ENCODE measurements at places on chromosomes 3 and 15.
A peak's percentile ranks its signal among the peaks of the same experiment; 100 is the strongest.

- DNase-seq = peak; percentile 49
Observed at GRCh38 chr3:72482589-72483321, 365.5 kb downstream of the SHQ1 start.

GRCh38 chr3:28316226-28316625 is 32.3 kb upstream of the ZCWPW2 start:
- no peak for DNase-seq

DNA sequence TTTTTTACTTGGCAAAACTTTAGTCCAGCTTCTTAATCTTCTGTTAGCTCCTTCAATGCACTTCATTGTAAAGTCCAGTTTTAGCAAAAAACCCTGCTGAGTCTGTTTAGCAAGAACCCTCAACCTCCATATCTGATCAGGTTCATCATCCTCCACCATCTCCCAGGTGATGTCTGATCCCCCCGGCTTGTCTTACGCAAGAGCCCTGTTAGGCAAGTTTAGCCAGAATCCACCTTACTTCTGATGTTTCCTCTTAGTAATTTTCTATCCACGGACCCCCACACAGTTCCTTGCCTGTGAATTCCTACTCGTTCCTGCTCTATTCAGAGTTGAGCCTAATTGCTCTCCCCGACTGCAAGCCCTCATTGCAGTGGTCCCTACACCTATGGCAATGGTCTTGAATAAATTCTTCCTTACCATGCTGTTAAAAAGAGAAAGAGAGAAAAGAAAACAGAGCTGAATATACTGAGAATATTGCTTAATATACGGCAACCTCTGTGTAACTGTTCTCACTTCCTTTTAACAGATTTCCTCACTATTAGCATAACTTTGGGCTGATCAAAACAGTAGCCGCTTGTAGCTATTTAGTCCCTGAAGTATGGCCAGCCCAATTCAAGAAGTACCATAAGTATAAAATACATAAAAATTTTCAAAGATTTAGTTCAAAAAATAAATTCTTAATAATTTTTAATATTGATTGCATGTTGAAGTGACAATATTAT is 78.7 kb upstream of the MME start:
- no peak for DNase-seq

DNA sequence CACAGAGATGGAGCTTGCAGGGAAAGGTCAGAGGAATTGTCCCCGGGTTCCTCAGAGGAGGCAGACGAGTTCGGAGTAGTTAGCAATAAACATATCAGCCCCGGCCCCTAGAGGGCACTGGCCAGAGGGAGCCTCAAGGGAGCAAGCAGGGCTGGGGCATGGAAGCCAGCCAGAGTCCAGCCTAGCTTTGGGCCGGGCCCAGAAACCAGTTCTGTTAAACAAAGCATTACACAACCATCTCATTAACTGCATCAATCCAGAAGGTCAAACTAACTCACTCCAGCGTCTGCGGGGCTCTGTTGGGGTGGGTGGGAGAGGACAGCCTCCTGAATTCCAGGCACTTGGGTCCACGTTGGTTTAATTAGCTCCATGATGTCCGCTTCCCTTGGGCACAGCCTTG is 41.0 kb upstream of the IREB2 start:
- no peak for DNase-seq

- no peak for DNase-seq
Observed at GRCh38 chr3:191696348-191696747, 235.4 kb downstream of the PYDC2 start.

- peak; percentile 67 for DNase-seq
Observed at GRCh38 chr15:40338041-40338657, 2.6 kb downstream of the CCDC9B start.

- no peak for DNase-seq
Observed at GRCh38 chr15:78272776-78273175, 8.4 kb downstream of the DNAJA4 start.

DNA sequence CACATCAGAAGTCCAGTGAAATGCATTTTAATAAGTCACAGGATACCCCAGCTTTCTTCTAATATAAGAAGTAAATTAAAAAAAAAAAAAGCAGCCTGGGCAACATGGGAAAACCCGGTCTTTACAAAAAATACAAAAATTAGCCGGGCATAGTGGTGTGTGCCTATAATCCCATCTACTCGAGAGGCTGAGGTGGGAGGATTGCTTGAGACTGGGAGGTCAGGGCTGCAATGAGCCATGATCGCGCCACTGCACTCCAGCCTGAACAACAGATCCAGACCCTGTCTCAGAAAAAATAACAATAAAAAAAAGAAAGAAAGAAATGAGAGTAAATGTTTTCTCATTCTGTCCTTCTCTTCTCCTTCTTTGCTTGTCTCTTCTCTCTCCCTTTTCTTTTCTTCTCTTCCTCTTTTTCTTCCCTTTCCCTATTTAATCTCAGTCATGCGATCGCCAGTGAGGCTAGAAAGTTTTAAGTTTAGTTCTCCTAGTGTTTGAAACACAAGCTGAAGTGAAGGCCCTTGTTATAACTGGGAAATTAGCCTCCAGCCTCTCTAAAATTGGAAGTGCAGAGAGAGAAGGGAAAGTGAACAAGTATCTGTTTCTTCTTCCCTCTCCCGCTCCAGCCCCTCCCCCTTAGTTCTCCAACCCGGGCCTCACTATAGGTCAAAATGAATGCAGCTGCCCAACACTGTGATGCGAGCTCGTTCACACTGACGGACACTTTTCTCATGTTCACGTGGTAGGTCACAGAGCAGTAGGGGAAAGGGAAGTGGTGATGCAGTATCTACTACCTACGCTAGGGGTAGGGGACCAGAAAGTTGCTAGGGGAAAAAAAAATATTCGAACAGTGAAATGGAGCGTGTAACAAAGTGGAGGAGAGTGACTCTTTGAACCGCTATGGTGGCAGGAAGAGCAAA is 23.5 kb upstream of the TSC22D2 start:
- peak; percentile 20 for DNase-seq

DNA sequence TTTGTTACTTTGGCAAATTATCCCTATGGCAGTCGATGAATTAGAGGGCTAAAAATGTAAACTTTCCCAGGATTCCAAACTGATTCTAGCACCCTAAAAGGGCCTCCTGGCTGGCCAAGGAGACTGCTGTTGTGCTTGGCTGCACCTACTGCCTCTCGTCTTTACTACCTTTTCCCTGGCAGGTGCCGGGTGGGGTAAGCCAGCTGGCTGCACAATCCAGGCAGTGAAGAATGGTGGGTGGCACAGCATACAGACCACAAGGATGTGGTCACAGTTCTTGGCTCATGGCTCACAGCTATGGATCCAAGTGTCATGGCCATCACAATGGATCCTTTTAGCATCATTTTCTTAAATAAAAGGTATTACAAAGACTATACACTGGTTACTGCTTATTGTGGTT is 20.7 kb upstream of the SLC25A26 start:
- DNase-seq = no peak

GRCh38 chr3:46470831-46471230 is 6.1 kb upstream of the LTF start:
- DNase-seq = no peak

DNA sequence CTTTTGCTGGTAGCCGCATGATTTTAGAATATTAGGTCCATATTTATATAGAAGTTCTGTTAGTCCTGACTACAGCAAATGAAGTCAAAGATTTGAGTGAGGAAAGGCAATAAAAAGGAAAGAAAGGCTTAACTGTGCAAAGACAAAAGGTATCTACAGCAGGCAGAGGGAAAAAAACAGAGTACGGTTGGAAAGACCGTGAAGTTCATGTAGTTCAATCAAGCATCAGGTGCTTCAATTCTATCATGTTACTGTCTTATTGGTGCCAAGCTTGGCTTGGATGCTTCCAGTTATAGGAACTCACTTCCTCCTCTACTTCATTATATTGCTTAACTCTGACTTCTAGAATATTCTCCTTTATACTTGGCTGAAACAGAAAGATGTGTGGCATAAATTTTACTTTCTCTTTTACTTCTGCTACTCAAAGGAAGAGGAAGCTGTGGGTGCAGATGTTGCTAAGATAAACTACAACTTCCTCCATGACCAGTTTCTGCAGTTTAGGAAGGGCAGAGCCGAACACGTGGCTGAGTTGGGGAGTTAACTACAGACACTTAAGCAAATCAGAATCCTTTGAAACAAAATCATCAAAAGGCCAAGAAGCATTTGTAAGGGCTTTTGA is 72.6 kb upstream of the ZBED2 start:
- peak; percentile 45 for DNase-seq

GRCh38 chr3:130609166-130609979 is 92.4 kb downstream of the COL6A6 start:
- DNase-seq = no peak

GRCh38 chr15:91949361-91949760 is 95.9 kb downstream of the SLCO3A1 start:
- DNase-seq = no peak

DNA sequence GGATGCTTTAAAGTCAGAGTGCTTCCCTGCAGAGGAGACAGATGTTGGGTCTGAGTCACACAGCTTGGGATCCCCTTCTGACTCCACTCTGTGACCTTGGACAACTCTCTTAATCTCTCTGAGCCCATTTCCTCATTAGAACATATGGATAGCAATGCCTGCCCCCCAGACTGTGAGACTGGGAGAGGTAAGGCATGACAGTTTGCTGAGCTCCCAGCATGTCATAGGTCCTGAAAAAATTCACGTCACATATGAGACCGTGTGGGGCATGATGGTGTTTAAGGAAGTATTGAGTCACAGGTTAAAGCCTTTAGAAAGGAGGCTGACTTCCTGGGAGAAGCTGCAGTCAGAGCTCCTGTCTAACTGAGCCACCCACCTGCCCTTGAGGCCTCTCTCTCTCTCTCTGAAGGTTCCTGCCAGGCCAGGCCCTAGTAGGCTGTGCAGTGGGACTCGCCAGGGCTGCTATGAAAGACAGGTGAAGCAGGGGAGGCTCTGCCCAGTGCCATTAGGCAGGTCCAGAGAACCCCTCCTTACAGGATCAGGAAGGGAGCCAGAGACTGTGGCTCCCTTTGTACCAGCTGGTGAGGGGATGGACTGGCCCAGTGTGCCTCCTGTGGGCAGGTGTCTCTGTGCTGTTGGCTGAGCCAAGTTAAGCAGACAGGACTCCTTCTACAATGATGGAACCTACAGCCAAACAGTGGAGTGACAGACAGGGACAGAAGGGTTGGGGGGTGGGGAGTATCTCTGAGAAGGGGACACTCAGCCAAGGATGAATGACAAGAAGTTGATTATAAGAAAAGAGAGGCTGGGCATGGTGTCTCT is 19.5 kb upstream of the DOCK3 start:
- no peak for DNase-seq

DNA sequence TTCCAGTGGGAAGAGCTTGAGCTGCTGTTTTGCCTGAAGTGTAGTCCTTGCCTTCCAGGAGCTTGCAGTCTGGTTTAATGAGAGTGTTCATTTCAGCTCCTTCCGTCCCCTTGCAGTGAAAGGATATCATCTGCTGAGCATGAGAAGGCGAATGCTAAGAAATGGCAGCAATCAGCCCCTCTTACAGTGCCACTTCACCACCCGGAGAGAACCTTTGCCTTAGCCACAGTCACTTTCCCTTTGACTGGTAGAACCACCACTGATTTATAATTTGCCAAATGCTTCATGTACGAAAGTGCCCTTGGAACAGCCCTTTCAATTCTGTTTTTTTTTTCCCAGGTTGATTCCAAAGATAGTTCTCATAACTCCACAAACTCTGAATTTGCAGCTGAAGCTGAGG is 11.5 kb downstream of the TATDN2 start:
- DNase-seq = no peak

DNA sequence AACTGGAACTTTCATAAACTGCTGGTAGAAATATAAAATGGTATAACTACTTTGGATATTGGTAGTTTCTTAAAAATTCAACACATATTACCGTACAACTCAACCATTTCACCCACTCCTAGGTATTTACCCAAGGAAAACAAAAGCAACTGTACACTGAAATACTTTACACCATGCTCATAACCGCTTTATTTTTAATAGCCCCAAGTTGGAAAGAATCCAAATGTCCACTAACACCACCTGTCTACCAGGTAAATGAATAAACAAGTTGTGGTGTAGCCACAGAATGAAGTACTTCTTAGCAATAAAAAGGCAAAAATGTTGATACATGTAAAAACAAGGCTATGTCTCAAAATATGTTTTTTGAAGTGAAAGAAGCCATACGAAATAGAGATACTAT is 215.9 kb upstream of the PEX5L start:
- DNase-seq = no peak

GRCh38 chr3:142853270-142854168 is 35.4 kb downstream of the PCOLCE2 start:
- DNase-seq = no peak

- peak; percentile 40 for DNase-seq
Observed at GRCh38 chr3:108124337-108125152, 33.7 kb upstream of the CD47 start.

DNA sequence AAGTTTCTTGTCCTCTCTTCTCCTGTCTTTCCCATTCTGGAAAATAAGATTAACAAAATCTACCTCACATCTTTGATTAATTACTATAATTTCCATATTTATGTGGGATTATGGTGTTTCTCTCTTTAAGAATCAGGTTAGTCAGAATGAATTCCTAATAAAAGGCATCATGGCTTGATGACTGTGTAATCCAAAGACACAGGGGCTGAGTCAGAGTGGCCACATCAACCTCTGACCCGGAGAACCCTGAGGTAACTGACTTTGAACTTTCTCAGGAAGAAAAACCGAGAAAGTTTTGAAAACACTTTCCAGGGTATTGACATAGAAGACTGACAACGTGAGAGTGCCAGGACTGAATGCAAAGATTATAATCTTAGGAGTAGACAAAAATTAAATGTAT is 170.3 kb upstream of the MCTP2 start:
- DNase-seq = no peak

DNA sequence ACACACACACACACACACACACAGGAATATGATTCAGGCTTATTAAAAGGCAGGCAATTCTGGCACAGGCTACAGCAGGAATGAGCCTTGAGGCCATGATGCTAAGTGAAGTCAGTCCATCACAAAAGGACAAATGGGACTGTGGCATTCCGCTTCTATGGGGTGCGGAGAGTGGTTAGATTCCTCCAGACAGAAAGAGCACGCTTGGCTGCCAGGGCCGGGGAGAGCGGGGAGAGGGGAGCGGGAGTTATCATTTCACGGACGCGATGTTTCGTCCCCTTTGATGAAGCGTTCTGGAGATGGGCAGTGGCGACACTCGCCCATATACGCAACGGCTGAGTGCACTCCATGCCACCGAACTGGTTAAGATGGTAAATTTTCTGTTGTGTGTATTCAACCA is 58.5 kb upstream of the FAM174B start:
- DNase-seq = no peak

DNA sequence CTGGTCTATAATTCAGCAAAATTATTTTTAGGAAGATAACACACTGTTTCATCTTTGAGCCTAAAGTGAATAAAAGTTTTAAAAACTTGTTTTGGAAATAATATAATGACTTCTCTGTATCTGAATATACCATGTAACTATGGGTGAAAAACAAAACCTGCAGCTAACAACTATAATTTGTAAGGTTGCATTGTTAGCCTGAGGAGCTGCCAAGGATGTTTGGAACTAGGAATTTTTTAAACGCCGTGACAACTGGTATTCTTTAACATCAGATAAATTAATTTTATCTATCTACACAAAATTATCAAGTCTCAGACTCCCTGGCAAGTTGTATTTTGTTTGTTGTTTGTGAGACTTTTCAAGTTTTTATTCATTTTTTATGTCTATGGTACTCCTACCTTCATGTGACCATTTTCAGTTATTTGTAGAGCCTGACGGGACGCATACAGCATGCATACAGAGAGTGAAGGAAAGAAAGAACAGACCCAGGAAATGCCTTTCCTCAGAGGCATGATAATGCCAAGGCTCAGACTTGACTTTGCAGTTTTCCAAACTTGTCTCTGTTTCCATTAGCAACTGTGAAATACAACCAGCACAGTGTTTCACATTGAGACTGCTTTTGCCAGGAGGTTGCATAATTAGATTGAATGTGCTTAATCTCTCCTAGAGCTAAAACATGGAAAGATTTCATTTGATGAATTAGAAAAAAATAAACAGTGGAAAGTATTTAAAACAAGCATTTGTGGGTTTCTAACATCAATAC is 60.8 kb upstream of the ARHGEF26 start:
- DNase-seq = no peak
